ENCODE measurements at places on chromosomes 6 and 20.

DNA sequence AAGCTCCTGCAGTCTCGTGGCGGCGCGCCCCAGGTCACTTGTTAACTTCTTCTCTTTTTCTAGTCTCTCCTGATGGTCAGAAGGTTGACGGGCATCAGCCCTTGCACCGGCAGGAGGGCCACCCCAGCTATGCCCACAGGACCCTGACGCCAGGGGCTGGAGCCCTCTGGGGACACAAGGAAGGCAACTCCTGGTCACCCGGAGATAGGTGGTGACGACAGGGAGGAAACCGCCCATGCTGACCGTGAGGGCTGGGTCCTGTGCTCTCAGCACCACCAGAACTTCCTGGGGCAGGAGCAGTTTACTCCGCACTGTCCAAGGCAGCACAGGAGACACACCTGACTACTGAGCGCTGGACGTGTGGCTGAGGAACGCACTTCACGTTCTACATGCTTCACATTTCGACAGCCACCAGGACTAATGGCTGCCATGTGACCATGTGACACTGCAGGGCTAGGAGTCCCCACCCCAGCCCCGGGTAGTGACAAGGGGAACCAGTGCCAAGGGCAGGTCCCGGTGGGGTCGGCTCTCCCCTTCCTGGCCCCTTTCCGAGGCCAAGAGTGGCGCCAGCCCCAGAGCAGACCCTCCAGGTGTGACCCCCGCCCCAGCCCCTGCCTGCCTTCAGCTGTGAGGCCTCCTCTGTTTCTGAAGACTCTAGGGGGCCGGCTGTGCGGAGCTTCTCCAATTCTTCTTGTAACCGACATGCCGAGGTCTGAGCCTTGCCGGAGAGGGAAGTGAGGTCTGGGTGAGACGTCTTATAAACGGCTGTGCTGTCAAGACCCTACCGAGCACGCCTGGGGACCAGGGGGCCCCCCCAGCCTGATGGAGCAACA is 45.2 kb downstream of the DSTN start:
- DNase-seq = no peak

DNA sequence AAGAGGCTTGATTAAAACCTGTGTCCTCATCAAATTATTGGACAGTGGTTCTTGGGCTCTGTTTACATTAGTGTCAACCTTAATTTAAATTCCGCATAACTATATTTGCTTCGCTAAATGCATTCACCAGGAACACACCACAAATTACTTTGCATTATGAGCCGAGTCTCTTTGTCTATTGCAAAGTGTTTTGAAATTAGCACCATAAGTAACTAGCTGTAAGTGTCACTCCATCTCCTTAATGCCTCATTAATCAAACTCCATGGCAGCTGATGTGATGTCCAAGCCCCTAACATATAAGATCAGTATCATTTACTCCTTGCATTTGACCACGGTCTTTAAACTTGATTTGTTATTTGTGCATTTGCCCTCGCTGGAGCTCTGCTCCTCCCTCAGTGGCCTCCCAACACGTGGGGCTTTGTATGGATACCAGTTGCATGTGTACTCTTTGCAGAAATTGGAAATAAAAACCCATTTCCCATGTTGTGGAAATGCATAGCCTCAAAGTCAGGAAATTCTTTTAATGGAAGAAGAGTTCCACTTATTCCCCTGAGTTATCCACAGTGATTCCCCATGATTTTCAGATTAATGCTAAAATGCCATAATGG is 24.6 kb downstream of the FOXA2 start:
- DNase-seq = no peak

DNA sequence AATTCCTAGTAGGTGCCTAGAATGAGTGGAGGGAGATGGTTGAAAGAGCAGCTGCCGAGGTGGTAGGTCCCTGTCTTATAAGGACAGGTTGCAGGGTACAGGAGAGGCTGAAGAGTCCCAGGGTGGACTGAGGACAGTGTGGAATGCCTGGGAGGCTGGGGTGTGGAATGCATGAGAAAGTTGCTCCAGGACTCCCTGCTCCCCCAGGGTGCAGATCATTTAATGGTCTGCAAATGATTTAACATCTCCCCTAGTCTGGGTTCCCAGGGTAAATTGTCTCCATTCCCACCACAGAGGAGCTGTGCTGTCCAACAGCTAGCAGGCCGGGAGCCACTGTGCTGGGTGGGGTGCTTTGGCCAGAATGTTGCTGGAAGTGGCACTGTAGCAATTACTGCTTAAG is 76.0 kb downstream of the CD83 start:
- no peak for DNase-seq

- DNase-seq = no peak
Observed at GRCh38 chr6:139759086-139759485, 384.6 kb upstream of the CITED2 start.

DNA sequence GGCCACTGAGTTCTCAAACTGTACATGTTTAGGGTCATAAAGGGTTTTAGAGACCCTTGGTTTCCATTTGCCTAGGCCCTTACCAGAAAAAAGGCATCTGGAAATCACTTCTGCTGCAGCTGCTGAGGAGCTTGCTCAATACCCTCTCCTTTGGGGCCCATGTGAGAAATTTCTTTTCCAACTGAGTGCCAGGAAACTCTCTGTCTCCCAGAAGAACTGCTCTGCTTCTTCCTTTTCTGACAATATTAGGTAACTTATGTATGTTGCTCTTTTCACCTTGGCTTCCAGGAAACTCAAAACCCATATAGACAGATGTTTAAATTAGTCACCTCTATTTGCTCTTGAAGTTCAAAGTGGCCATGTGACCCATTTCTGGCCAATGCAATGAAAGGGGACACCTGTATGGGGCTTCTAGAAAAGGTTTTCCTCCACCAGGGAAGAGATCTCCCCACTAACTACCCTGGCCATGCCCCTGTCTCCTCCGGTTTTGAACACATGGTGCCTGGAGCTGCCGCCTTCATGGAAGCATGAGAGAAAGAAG is 121.6 kb downstream of the PREX1 start:
- no peak for DNase-seq

- no peak for DNase-seq
Observed at GRCh38 chr6:131051341-131051740, 11.7 kb downstream of the EPB41L2 start.

- no peak for DNase-seq
Observed at GRCh38 chr6:113317891-113318574, 539.1 kb upstream of the MARCKS start.

DNA sequence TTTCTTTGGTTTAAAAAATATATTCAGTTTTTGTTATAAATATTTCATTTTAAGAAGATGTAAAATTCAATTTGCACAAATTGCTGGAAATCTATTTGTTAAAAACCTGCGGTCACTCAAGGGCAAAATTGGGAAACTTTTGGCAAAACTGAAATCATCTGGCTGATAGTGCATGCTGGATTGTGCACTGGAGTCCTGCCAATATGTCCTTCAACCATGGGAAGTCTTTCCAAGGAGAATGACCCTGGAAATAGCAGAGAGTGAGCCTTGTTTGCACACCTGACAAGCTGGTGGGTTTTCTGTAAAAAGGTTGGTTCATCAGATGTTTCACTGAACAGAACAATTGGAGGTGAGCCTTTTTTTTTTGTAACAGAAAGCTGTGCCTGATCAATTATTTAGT is 413.5 kb downstream of the BTBD3 start:
- no peak for DNase-seq

DNA sequence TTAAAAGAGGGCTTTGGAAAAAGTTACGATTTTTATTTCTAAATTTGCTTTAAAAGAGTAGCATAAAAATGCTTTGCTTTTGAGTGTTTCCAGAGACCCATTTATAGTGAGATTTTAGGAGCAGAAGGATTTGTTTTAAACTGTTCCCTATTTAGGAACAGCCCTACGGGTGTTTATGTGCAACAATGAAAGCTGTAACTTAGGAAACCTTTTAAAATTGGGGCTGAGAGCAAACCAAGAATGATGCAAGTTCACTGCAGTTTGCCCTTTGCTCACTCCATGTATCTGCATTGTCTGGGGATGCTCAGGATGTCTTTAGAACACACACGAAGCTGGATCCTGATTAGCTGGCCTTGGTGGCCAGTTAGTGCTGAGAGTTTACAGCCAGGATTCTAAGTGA is 40.9 kb downstream of the GHRH start:
- DNase-seq = no peak

DNA sequence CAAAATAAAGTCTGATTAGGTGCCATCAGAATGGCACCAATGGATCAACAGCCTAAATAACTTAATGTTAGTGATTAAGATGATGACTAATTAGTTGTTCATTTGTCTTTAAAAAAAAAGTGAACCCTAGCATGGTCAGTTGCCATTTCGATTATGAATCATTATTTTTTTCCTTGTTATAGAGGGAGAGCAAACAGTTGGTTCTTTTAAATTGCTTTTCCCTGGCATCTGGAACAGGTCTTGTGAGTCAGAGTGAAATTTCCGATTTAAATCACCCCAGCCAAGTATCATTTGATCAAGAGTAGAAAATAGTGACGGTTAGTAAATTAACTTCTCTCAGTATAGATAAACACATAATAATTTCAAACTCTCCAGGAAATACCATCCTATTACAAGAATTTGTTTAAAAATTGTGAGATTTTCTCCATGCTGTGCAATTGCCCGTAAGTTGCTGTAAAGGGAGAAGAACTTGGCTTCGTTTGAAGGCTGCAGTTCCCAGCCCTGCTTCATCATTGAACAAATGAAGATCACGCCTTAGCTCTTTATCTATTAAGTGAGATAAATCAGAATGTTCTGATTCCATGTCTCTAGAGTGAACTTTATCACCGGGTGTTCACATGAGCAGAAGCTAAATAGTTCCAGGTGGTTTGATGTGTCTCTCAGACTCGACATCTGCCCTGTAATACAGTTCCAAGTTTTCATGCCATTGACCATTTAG is 741.3 kb downstream of the DOK5 start:
- no peak for DNase-seq

DNA sequence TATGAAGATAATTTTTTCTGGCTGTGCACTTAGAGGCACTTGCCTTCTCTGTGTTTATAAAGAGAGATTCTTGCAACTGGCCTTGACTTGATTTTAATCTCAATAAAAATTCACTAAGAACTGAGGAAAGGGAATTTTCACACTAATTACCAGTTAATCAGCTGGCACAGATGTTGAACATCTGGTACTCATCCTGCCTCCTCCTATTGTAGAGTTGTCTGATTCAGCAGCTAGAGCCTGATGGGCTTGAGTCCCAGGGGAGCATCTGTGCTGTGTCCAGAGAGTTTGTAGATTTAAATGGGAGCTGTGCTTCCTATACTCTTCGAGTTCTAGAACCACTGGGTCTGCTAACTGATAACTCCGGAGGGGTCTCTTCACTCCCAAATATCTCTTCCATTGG is 284.4 kb upstream of the RNF24 start:
- no peak for DNase-seq

Measured in T47D (cell line).